ENCODE measurements at places on chromosomes 5 and 9. TPM values are rescaled to one million over a fixed set of nuclear protein-coding genes. Genes with fewer than 3 reads are reported as not detected.

- DNase-seq, result no peak
Measured at GRCh38 chr5:164361986-164362385, 856.6 kb downstream of the MAT2B start.

- no peak for DNase-seq
Measured at GRCh38 chr5:126253406-126253805, 169.8 kb upstream of the GRAMD2B start.

GRCh38 chr9:106758911-106759310, 104.1 kb upstream of the ZNF462 start:
- no peak for DNase-seq

The KCNN2 gene
- 1.2 TPM for total RNA-seq

The PLPP1 gene
- 48.1 TPM for total RNA-seq
